GM23338 (cell line): ENCODE measurements at places on chromosomes 5 and 9. TPM values are rescaled to one million over a fixed set of nuclear protein-coding genes. Genes with fewer than 3 reads are reported as not detected.

ITGA1 gene
- polyA plus RNA-seq, result 1.8 and 2.6 TPM in 2 replicates

DNA sequence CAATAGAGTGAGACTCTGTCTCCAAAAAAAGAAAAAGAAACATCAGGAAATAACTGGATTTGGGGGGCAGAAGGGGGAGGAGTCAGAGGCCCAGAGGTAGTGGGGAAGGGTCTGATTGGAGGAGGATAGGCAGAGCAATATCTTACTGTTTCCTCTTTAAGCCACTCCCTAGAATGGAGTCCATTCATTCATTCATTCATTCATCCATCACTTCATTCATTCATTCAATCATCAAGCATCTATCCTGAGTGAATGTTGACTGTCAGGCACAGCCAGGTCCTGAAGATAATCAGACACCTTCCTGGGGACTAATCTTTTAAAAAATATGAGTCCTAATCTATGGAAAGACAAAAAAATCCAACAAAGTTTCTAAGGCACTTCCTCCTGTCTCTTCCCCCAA is 12.9 kb downstream of the IER5L start:
- H3K27ac ChIP-seq, result no peak overlapping the region
- no peak for DNase-seq
- H3K36me3 ChIP-seq, result no peaks in the 10 kb centered on the region
- H3K4me3 ChIP-seq, result no peak overlapping the region

NEK6 gene
- polyA plus RNA-seq, result 6.5 and 8.1 TPM in 2 replicates

THOC3 gene
- polyA plus RNA-seq, result 66.7 and 66.9 TPM in 2 replicates

DNA sequence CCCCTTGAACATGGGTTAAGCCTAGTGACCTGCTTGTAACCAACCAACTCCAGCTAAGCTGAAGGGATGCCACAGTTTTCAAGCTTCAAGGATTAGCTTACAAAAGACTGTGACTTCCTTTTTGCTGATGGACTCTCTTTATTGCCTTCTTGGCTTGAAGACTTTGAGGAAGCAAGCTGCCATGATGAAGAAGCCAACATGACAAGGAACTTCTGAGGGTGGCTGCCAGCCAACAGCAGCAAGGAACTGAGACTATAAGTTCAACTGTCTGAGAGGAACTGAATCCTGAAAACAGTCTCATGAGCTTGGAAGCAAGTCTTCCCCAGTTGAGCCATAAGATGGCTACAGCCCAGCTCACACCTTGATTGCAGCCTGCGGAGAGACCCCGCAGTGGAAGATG is 116.1 kb upstream of the TAF11L2 start:
- no peaks in the 10 kb centered on the region for H3K4me1 ChIP-seq
- no peaks in the 10 kb centered on the region for H3K36me3 ChIP-seq
- H3K27me3 ChIP-seq, result no peaks in the 10 kb centered on the region

- no peaks in the 10 kb centered on the region; the same call in 1 of the 2 replicates for H3K4me1 ChIP-seq
- DNase-seq, result no peak
- H3K4me3 ChIP-seq, result no peak overlapping the region
These were observed 50.0 kb upstream of the ICE1 start for GRCh38 chr5:5372511-5372910.

DNA sequence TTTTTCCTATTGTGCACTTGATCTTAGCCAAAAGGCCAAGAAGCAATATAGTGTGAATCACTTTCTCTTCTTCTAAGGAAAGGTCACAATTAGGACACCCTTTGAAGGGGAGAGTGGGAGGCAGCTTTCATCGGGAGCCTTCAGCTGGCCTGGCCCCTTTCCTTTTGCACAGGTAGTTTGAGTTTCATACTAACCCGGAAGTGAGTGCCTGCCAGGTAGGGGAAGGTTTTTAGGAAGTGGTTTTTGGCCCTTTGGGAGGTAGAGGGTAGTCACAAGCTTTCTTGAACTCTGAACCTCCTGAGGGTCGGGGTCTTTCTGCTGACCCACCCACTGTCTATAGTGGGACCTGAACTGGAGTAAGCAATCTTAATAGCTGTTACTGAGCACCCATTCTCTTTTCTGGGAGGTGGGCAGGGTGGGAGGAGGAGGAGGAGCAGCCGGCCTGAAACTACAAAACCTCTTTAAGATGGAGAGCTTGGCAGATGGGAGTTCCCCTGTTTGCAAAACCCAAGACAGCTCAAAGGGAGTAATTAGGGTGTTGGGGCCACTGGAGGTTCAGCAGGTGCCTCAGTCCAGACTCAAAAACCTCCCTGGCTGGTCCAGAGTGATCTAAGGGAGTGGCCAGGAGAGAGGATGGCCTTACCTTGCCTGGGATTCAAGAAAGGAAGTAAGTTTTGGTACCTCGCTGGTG is 6.0 kb downstream of the LARP1 start:
- no peaks in the 10 kb centered on the region for H3K36me3 ChIP-seq
- peak overlapping the region; percentile 17; the same call in 1 of the 2 replicates for H3K27ac ChIP-seq
- no peak for DNase-seq
- H3K27me3 ChIP-seq, result no peaks in the 10 kb centered on the region
- peaks cover 63% of the 10 kb centered on the region for H3K4me1 ChIP-seq
- peak overlapping the region; percentile 82; the same call in 1 of the 2 replicates for H3K4me3 ChIP-seq

GRCh38 chr5:124865066-124865465 is 118.6 kb upstream of the ZNF608 start:
- no peak overlapping the region for H3K4me3 ChIP-seq
- no peak for DNase-seq
- H3K27ac ChIP-seq, result no peak overlapping the region
- no peaks in the 10 kb centered on the region for H3K27me3 ChIP-seq

GRCh38 chr5:73534011-73534644 is 31.3 kb downstream of the ANKRA2 start:
- peaks cover 2% of the 10 kb centered on the region for H3K4me1 ChIP-seq
- no peak overlapping the region for H3K27ac ChIP-seq
- no peak for DNase-seq
- H3K36me3 ChIP-seq, result no peaks in the 10 kb centered on the region
- H3K27me3 ChIP-seq, result no peaks in the 10 kb centered on the region
- no peak overlapping the region for H3K4me3 ChIP-seq

DNA sequence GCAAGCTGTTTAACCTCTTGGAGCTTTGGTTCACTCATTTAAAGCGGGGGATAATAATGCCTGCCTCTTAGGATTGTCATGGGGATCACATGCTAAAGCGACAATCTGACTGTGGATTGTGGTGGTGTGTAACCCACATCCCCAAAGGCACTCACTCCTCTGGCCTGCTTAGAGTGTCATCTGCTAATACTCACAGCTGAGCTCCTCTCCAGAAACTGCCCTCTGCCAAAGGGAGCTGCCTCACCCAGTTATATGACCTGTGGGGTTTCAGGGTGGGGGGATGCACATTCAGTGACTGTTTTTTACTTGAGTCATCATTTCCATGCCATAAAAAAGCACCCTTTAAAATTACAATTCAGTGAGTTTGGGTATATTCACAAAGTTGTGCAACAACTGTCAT is 110.0 kb upstream of the SPOCK1 start:
- H3K4me1 ChIP-seq, result no peaks in the 10 kb centered on the region
- H3K36me3 ChIP-seq, result no peaks in the 10 kb centered on the region
- DNase-seq, result no peak
- no peak overlapping the region for H3K4me3 ChIP-seq
- H3K27ac ChIP-seq, result no peak overlapping the region

DNA sequence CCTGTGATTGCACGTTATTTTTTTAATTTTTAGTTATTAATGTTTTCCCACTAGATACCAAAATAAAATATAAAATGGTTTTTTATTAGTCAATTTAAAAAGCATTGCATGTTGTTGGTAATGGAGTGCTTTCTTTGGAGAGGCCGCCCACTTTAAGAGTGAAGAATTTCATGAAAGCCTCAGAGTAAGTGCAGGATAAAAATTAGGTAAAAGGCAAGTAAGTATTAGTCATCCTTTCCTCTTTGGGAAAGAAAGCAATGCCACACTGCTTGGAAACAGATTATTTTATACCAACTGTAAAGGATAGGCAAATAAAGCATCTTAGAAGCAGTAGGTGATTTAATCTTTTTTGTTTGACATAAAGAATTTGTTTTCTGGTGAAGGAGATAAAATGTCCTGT is 62.9 kb downstream of the HSD17B4 start:
- no peak overlapping the region for H3K27ac ChIP-seq
- peaks cover 44% of the 10 kb centered on the region for H3K36me3 ChIP-seq
- no peaks in the 10 kb centered on the region for H3K4me1 ChIP-seq
- no peaks in the 10 kb centered on the region for H3K27me3 ChIP-seq
- H3K4me3 ChIP-seq, result no peak overlapping the region
- DNase-seq, result no peak

DNA sequence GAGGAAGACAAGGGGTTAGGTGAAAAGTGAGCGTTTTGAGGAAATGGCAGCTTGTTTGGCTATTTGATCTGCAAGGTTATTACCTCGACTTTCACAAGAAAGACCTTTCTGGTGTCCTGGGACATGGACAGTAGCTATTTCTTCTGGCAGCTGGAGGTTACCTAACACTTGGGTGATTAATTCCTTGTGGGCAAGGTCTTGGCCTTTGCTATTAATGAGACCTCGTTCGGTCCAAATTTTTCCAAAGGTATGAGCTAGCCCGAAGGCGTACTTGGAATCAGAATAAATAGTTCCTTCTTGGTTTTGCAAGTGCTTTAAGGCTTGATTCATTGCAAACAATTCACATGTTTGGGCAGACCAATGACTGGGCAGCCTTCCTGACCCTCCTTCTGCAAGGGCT is 4.9 kb downstream of the GTF3C5 start:
- DNase-seq, result no peak
- no peaks in the 10 kb centered on the region for H3K27me3 ChIP-seq
- no peaks in the 10 kb centered on the region; the same call in 1 of the 2 replicates for H3K36me3 ChIP-seq
- peaks cover 4% of the 10 kb centered on the region; the same call in 1 of the 2 replicates for H3K4me1 ChIP-seq
- H3K4me3 ChIP-seq, result no peak overlapping the region
- H3K27ac ChIP-seq, result no peak overlapping the region

DNA sequence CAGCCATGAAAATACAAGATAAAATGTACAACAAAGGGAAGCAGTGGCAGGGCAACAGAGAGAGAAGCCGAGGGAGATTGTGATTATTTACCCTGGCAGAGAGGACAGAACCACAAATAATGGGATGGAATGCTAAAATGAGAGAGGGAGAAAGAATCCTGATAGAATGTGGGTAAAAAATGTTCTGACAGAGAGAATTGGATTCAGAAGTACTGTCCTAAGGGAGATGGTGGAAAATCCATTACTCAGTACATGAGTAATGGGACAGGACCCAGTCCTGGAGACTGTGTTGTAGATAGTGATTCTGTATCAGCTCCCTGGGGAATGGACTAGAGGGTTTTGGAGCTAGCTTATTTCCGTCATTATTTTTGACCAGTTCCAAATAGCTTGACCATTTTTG is 831.5 kb downstream of the MAT2B start:
- no peak for DNase-seq
- no peaks in the 10 kb centered on the region for H3K36me3 ChIP-seq
- H3K4me3 ChIP-seq, result no peak overlapping the region
- H3K27me3 ChIP-seq, result no peaks in the 10 kb centered on the region
- no peaks in the 10 kb centered on the region for H3K4me1 ChIP-seq

DNA sequence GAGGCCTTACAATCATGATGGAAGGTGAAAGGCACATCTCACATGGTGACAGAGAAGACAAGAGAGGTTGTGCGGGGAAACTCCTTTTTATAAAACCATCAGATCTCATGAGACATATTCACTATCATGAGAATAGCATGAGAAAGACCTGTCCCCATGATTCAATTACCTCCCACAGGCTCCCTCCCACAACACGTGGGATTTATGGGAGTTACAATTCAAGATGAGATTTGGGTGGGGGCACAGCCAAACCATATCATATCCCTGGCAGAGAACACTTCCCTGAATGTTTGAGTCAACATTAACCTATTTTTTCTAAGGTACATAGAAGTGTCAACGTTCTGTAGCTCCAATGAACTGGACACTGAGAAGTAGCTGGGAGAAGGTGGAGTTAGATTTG is 280.9 kb downstream of the NFIB start:
- H3K4me3 ChIP-seq, result no peak overlapping the region
- H3K27ac ChIP-seq, result no peak overlapping the region
- H3K36me3 ChIP-seq, result no peaks in the 10 kb centered on the region; the same call in 1 of the 2 replicates
- H3K27me3 ChIP-seq, result no peaks in the 10 kb centered on the region
- DNase-seq, result no peak

- H3K4me1 ChIP-seq, result no peaks in the 10 kb centered on the region
- no peak overlapping the region for H3K4me3 ChIP-seq
- DNase-seq, result no peak
These were observed 17.1 kb downstream of the LVRN start for GRCh38 chr5:115979201-115980041.

GRCh38 chr9:115198001-115198400 is 80.0 kb upstream of the TNC start:
- no peaks in the 10 kb centered on the region for H3K27me3 ChIP-seq
- H3K27ac ChIP-seq, result no peak overlapping the region
- H3K36me3 ChIP-seq, result no peaks in the 10 kb centered on the region
- no peak overlapping the region for H3K4me3 ChIP-seq
- H3K4me1 ChIP-seq, result peaks cover 24% of the 10 kb centered on the region

- H3K4me3 ChIP-seq, result no peak overlapping the region
- H3K36me3 ChIP-seq, result no peaks in the 10 kb centered on the region
- H3K27me3 ChIP-seq, result no peaks in the 10 kb centered on the region
- DNase-seq, result no peak
- no peaks in the 10 kb centered on the region for H3K4me1 ChIP-seq
- H3K27ac ChIP-seq, result no peak overlapping the region
These were observed 43.3 kb downstream of the RPS23 start for GRCh38 chr5:82234885-82235284.

GRCh38 chr5:10585518-10585915 is 21.6 kb downstream of the ANKRD33B start:
- H3K27me3 ChIP-seq, result no peaks in the 10 kb centered on the region
- no peak overlapping the region for H3K4me3 ChIP-seq
- no peak for DNase-seq
- H3K4me1 ChIP-seq, result peaks cover 16% of the 10 kb centered on the region
- H3K27ac ChIP-seq, result no peak overlapping the region

- no peak overlapping the region for H3K4me3 ChIP-seq
- H3K27me3 ChIP-seq, result no peaks in the 10 kb centered on the region
- no peak overlapping the region for H3K27ac ChIP-seq
- H3K36me3 ChIP-seq, result no peaks in the 10 kb centered on the region
- H3K4me1 ChIP-seq, result no peaks in the 10 kb centered on the region
These were observed 53.2 kb downstream of the FAM114A2 start for GRCh38 chr5:153985498-153985897.

DNA sequence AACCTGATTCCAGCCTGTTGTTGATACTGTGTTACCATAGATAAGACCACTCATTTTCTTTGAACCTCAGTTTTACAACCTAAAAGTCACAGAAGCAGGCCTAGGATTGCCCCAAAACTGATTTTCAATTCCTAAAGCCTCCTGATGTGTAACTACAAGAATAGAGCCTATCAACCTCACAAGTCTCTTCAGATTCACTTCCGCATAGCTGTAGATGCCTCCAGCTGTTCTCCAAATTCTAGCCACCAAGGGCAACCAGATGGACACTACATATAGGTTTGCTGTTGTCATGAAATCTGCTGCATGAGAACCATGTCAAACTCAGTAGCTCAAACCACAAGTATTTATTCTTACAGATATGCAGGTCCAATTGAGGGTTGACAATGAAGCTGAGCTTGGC is 143.5 kb downstream of the SPATA31D1 start:
- H3K27me3 ChIP-seq, result no peaks in the 10 kb centered on the region
- no peak overlapping the region for H3K27ac ChIP-seq
- DNase-seq, result no peak

DNA sequence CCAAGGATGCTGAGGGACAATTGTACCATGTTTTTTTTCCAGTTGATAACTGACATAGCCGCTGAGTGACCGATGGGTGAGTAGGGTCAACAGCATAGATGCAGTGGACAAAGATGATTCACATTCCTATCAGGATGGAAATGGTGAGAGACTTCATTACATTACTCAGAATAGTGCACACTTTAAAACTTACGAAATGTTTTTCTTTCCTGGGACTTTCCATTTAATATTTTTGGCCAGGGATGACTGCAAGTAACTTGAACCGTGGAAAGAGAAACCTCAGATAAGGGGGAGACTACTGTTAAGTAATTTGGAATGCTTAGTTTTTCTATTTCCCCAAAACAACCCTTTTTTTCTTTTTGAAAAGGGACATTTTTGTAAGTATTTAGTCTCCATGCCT is 3.0 kb upstream of the TUSC1 start:
- H3K4me3 ChIP-seq, result no peak overlapping the region
- peaks cover 13% of the 10 kb centered on the region for H3K4me1 ChIP-seq
- no peak for DNase-seq
